ENCODE measurements at places on chromosomes 2 and 18.

GRCh38 chr2:10477443-10478297 is 29.5 kb upstream of the ODC1 start:
- peaks cover 4% of the 10 kb centered on the region for H3K27me3 ChIP-seq
- H3K36me3 ChIP-seq: no peaks in the 10 kb centered on the region
- no peaks in the 10 kb centered on the region for H3K4me1 ChIP-seq
- no peak overlapping the region for H3K27ac ChIP-seq
- H3K4me3 ChIP-seq: no peak overlapping the region

DNA sequence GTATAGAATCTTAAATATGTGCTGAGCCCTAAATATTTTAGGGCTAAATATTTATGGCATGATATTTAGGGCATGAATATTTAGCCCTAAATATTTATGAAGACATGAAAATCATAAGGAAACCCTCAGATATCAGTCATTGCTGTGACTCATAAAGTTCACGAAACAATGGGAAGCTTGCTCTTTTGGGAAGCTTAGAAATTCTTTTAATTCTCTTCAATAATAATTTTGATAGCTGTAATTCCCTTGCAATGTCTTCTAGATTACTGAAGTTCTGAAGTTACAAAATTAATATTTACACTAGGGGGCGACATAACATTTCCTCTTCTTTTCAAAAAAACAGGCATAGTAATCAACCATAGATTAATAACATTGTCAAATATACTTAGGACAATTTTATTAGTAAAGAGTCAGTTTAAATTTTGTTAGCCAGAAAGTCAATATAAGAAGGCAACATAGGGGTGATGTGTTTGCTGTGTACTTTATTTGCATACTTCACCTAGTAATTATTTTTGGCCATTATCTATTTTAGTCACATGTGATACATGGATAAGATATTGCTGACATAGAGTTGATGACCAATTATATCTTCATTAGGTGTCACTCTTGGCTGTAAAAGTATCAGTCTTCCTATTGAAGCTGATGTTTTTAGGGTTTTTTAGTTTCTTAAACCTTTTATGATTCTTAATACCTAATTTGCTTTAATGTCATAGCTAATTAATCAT is 13.2 kb downstream of the ZNF804A start:
- H3K4me1 ChIP-seq: no peaks in the 10 kb centered on the region
- H3K27me3 ChIP-seq: no peaks in the 10 kb centered on the region
- DNase-seq: no peak
- no peaks in the 10 kb centered on the region for H3K36me3 ChIP-seq
- H3K27ac ChIP-seq: no peak overlapping the region

DNA sequence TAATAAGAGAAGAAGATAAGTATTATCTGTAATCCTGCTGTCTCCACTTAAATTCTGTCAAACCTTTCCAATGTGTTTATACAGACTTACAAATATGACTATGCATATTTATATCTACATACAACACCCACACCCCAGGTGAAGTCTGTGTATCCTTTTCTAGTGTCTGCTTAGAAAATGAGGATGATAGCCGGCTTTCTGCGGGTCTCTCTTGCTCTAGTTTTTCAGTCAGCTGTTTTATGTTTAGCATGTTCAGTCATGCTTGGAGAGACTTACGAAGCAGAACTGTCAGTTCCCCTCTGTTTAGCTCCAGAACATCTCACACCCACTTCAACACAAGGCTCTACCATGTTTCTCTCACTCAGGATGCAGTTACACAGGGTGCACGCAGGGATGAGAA is 137.3 kb upstream of the NFATC1 start:
- H3K4me1 ChIP-seq: no peaks in the 10 kb centered on the region
- H3K27ac ChIP-seq: no peak overlapping the region
- peaks cover 6% of the 10 kb centered on the region for H3K36me3 ChIP-seq
- no peak overlapping the region for H3K4me3 ChIP-seq
- no peaks in the 10 kb centered on the region for H3K27me3 ChIP-seq

DNA sequence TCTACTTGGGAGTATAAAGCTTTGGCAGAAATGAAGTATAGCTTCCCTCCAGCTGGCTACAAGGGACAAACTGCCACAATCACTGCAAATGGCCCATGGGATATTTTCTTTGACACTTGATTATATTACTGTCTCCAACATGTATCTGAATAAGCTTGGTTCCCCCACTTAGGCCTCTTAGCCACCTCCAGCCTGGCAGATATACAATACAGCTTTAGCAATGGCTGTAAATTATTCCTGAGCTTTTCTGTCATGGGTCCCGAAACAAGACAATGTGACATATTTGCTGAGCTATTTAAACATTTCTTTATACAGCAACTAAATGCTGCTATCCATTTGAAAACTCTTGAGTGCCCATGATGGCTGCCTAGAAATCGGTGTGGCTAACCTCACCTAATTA is 406.2 kb downstream of the SUCLG1 start:
- H3K4me1 ChIP-seq: no peaks in the 10 kb centered on the region
- H3K27me3 ChIP-seq: no peaks in the 10 kb centered on the region
- H3K36me3 ChIP-seq: no peaks in the 10 kb centered on the region
- DNase-seq: no peak
- H3K27ac ChIP-seq: no peak overlapping the region
- no peak overlapping the region for H3K4me3 ChIP-seq

GRCh38 chr2:164126960-164127660 is 391.3 kb upstream of the FIGN start:
- H3K27ac ChIP-seq: no peak overlapping the region
- no peak overlapping the region for H3K4me3 ChIP-seq
- DNase-seq: no peak
- no peaks in the 10 kb centered on the region for H3K36me3 ChIP-seq

GRCh38 chr2:218547511-218547910 is 20.6 kb downstream of the USP37 start:
- H3K27me3 ChIP-seq: no peaks in the 10 kb centered on the region
- H3K4me3 ChIP-seq: no peak overlapping the region
- H3K27ac ChIP-seq: no peak overlapping the region
- H3K36me3 ChIP-seq: peaks cover 86% of the 10 kb centered on the region

DNA sequence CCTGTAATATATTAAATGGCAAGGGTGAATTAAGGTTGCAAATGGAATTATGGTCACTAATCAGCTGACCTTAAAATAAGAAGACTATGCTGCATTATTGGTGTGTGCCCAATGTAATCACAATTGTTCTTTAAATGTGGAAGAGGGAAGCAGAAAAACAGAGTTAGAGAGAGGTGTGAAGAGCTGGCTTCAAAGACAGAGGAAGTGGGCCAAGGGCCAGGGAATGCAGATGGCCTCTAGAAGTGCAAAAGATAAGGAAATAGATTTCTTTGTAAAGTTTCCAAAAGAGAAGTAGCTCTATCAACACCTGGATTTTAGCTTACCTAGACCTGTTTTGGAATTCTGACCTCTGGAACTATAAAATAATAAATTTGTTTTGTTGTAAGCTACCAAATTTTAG is 276.0 kb downstream of the LRRTM1 start:
- no peaks in the 10 kb centered on the region for H3K27me3 ChIP-seq
- no peak overlapping the region for H3K27ac ChIP-seq
- H3K4me1 ChIP-seq: peaks cover 26% of the 10 kb centered on the region

DNA sequence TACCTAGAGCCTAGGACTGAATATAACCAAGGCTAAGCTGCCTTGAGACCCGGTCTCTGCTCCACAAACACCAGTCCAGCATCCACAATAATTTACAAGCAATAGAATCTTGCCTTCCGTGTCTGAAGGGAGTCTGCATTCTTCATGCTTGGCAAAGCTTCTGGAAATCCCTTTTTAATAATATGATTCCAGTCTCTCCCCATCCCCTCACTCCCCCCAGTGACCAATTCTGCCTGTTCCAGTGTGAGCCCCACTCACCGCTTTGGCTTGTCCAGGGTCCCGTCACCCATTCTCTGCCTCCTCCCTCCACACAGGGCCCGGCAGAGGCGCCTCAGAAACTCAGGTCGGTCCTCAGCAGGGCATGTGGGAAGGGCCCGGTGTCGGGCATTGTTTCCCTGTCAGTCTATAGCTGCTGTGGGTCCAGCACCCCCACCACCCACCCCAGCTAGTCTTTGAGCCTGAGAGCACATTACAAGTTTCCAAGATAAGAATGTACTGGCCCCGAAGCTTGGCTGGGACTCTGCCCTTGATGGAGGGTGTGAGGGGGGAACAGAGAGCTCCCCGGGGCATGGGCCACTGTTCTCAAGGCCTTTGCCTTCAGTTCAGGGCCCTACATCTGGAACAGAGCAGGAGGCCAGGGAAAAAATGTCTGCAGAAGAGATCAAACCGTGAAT is 129.7 kb upstream of the MYCN start:
- H3K4me1 ChIP-seq: no peaks in the 10 kb centered on the region
- H3K36me3 ChIP-seq: no peaks in the 10 kb centered on the region
- no peak overlapping the region for H3K4me3 ChIP-seq
- no peak for DNase-seq
- no peak overlapping the region for H3K27ac ChIP-seq

DNA sequence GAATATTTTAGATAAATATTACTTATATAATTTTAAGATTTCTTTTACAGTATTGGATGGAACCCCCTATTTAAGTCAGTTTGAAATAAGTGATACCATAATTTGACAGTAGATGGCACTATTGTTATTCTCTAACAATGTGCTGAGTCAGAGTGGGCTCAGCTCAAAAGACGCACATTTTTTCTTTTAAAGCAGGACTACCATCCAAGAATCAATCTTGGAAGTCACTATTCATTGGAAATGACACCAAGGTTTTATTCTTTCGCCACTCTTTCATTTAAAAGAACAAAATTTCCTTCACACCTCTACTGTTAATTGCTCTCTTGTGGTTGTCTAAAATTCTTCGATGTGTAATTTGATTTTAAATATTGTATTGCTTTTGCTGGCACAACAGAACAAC is 32.6 kb upstream of the SPAG16 start:
- DNase-seq: no peak
- H3K4me3 ChIP-seq: no peak overlapping the region
- H3K4me1 ChIP-seq: peaks cover 26% of the 10 kb centered on the region

GRCh38 chr2:136359121-136359965 is 241.4 kb upstream of the CXCR4 start:
- no peak overlapping the region for H3K4me3 ChIP-seq
- no peaks in the 10 kb centered on the region for H3K4me1 ChIP-seq

DNA sequence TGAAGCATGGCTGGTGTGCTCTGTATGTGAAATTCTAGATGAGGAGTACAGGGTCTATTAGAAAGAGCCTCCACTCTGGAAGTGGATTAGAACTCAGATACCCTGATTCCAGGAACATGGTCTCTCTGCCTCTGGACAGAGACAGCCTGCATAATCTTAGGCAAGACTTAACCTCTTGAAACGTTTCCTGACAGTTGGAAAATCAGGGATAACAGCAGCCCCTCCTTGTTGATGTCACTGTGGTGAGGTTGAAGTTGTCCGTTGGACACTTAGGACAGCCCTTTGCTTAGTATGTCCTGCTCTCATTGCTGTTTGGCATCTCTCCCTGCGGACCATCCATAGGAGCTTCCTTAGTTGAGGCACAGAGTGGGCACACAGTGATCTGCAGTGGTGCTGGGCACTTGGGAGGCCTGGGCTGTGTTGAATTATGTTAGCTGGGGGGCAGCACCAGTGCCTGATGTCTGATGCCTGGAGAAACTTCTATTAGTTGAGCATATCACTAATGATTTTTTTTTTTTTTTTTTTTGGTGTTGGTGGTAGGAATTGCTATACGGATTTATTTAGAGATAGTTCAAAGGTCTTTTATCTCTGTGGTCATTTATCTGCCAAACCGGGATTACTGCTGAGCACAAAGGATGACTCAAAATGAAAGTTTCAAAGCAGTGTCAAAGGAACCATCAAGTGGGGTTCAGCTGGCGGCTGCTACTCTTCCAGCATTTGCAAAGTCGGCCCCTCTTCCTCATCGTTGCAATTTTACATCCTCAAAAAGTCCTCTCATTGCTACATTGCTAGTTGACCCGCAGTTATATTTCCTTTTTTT is 28.8 kb downstream of the SETBP1 start:
- H3K27me3 ChIP-seq: no peaks in the 10 kb centered on the region
- no peaks in the 10 kb centered on the region for H3K36me3 ChIP-seq

- no peak for DNase-seq
- no peak overlapping the region for H3K4me3 ChIP-seq
- H3K36me3 ChIP-seq: peaks cover 10% of the 10 kb centered on the region
- no peaks in the 10 kb centered on the region for H3K27me3 ChIP-seq
These were observed 91.4 kb downstream of the LDLRAD4 start for GRCh38 chr18:13309748-13310670.

GRCh38 chr2:101830146-101830545 is 132.6 kb downstream of the MAP4K4 start:
- H3K36me3 ChIP-seq: peaks cover 83% of the 10 kb centered on the region
- H3K27me3 ChIP-seq: no peaks in the 10 kb centered on the region
- no peak for DNase-seq
- no peak overlapping the region for H3K4me3 ChIP-seq
- no peak overlapping the region for H3K27ac ChIP-seq

DNA sequence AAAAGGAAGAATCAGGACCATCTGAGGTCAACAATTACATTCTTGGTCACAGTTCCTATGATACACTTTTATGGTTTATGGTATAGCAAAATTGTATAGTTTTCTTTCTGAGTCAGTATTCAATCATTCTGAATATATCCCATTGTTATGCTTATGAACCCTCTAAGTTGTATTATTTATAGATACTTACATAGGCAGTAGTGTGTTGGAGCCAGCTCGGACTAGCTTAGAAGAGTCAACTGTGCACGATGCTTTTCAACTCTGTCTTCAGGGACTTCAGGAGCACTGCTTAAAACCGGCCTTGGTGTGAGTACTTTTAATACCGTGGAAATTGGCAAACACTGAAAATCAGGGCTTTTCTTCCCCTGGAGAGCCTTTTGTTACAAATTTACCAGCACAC is 215.7 kb downstream of the IKZF2 start:
- no peak overlapping the region for H3K27ac ChIP-seq
- H3K4me3 ChIP-seq: no peak overlapping the region
- H3K4me1 ChIP-seq: peaks cover 11% of the 10 kb centered on the region
- no peak for DNase-seq

DNA sequence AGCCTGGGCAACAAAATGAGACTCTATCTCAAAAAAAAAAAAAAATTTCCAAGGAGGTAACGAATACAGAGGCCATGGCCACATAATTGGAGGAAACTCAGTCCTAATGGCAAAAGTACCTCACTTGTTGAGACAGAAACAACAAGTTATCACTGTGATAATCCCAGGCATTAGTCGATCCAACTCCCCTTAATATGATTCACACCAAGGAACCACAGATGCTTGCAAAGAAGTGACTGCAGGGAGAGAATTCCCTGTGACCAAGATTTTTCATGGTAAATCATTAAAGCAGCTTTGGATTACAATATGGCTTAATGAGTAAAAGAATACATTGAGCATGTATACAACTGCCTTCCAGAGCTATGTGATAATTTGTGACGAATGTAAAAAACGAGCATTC is 80.4 kb upstream of the RNU4ATAC start:
- DNase-seq: no peak
- peaks cover 87% of the 10 kb centered on the region for H3K36me3 ChIP-seq
- no peaks in the 10 kb centered on the region for H3K4me1 ChIP-seq
- no peak overlapping the region for H3K4me3 ChIP-seq

DNA sequence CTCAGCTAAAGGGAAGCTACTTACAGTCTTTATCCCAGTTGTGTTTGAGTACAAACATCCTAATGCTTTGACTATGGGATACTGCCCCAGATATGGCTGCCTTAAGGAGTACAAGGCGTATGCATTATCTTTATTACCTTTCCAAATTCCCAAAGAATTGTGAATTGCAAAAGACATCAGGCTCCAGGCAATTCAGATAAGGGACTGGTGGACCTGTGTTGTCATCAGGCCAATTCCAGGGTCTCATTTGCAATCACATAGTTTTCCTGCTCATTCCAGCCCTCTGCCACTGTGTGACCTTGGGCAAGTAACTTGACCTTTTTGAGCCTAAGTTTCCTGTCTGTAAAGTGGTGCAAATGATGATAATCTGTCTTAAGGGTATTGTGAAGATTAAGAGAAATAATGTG is 137.5 kb downstream of the FMNL2 start:
- no peaks in the 10 kb centered on the region for H3K4me1 ChIP-seq
- H3K36me3 ChIP-seq: no peaks in the 10 kb centered on the region
- no peak overlapping the region for H3K4me3 ChIP-seq
- DNase-seq: no peak

Data from DND-41 (cell line).